Stimulated activated CD4-positive, alpha-beta T cell treated with anti-CD3 and anti-CD28 coated beads, Interleukin-15, amount 100 ng/mL, for 1 hour (primary cell): ENCODE measurements at places on chromosomes 6 and 20.

- DNase-seq: no peak
Measured at GRCh38 chr6:156748504-156748903, 28.7 kb upstream of the ARID1B start.

- no peak for DNase-seq
Measured at GRCh38 chr6:2853769-2854395, 12.2 kb upstream of the SERPINB1 start.

- no peak for DNase-seq
Measured at GRCh38 chr20:36861875-36862801, 13.8 kb upstream of the TLDC2 start.

DNA sequence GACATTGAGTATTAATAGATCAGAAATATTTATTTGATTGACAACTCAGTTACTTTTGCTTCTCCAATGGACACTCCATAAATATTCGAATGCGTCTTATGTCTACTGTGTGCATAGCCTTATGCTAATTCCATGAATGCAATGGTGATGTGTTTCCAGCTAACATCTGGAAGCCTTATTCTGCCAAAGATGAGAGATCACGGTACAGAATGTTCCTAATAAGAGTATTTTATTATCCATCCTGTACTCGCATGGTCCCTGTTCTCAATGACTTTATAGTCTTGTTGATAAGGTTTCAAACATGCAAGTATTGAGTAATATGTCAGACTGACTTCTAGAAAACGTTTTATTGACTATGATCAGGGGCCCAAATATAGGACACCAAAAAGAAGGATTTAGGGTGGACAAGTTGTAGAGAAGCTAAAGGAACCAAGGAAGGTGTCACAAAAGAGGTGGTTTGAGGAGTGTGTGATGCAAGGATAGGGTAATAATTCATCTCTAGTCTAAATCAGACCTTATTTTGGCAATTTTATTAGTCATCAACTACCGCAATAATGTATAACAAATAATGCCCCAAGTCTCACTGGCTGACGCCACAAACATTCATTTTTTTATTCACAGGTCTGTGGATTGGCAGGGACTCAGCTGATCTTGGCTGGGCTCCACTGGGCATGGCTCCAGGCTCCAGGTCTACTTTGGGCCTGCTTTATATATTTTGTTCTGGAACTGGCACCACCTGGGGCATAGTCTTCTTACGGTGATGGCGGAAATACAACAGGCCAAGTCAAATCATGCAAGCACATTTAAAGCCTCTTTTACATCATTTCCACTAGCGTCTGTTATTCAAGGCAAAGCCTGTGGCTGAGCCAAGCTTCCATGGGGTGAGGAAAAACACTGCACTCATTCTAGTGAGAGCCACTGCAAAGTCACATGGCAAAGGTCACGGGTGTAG lies 24.5 kb upstream of the CD83 start:
- no peak for DNase-seq
